Memory B cell (primary cell): ENCODE measurements at places on chromosomes 3 and 15.

GRCh38 chr3:57048052-57048671 lies 12.3 kb upstream of the SPATA12 start:
- DNase-seq: no peak

DNA sequence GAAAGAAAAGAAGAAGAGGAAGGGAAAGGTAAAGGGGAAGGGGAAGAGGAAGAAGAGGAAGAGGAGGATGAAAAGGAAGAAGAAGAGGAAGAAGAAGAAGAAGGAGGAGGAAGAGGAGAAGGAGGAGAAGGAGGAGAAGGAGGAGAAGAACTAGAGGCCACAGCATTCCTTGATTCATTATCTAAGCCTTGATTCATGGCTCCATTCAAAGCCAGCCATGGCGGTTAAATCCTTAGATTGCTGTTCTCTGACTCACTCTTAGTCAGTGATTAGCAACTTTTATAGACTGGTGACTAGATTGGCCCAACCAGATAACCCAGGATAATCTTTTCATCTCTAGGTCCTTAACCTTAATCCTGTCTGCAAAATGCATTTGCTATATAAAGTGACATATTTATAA lies 47.6 kb downstream of the OSTN start:
- DNase-seq: no peak

- DNase-seq: no peak
Measured at GRCh38 chr3:147903026-147903425, 493.9 kb downstream of the ZIC1 start.

- DNase-seq: no peak
Measured at GRCh38 chr3:112319516-112320276, 13.3 kb upstream of the CD200 start.

- no peak for DNase-seq
Measured at GRCh38 chr15:34203936-34204335, 6.0 kb downstream of the KATNBL1 start.

DNA sequence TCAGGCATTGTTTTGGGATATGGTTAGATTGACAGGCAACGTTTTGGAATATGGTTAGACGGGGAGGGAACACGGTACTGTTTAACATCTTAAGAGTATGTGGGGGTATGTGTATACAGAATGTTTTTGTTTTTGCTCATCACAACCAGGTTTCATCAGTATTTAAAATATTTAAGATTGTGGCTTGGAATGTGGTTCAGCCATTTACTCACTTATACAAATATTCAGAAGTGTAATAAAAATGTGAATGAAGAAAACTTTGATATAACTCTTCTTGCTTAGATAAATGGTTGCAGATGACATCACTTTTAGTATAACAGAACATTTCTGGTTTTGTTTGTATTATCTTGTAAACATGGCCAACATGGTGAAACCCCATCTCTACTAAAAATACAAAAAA lies 3.9 kb upstream of the PAK2 start:
- DNase-seq: no peak

- DNase-seq: no peak
Measured at GRCh38 chr3:176799675-176800074, 397.6 kb downstream of the TBL1XR1 start.

GRCh38 chr3:114660808-114661207 lies 367.0 kb downstream of the TIGIT start:
- DNase-seq: no peak

DNA sequence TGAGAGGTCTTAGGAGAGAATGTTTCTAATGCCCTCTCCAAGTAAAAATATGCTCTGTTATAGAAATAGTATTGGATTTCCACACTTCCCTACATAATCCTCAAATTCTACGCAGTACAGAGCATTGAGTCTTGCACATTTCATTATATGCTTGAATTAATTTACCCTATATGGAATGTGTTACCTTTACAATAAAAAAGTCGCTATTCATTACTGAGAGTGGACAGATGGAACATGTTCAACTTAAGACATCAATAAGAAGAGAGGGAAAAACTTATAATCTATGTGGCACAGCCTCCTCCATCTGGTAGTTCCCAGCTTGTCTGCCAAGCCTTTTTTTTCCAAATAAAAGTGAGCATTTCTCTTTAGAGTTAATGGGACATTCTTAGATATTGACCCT lies 417.9 kb downstream of the MECOM start:
- no peak for DNase-seq

GRCh38 chr3:101495552-101495951 lies 17.5 kb downstream of the SENP7 start:
- DNase-seq: no peak

- peak; percentile 17 for DNase-seq
Measured at GRCh38 chr15:76056931-76057330, 2.9 kb upstream of the TMEM266 start.

GRCh38 chr15:80769829-80770705 lies 9.1 kb upstream of the CEMIP start:
- DNase-seq: no peak

GRCh38 chr3:88005066-88005465 lies 53.7 kb downstream of the CGGBP1 start:
- peak; percentile 29 for DNase-seq

GRCh38 chr15:76135516-76135915 lies 75.7 kb downstream of the TMEM266 start:
- no peak for DNase-seq

DNA sequence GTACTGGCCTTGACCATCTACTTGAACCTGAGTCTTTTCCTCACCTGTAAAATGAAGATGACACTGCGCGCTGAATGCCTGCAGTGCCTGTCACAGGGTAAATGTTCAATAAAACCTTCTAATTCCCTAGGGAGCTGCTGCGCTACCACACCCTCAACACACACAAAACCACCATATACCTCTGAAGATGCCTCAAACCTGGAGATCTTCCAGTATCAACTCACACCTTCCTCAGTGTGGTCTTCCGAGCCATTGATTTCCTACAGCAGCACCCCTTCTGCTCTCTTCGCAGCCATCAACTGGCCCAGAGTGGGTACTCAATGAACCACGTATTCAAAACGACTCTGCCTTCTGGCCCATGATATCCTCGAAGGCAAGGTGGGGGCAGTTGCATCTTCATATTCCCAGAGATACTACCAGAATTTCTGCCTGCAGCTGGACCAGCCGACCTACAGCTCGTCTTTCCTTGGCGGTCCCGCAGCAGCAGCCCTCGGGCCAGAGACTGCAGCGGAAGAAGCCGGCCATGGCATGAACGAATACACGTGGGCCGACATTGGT lies 695 bp downstream of the RPL32 start:
- peak; percentile 38 for DNase-seq

DNA sequence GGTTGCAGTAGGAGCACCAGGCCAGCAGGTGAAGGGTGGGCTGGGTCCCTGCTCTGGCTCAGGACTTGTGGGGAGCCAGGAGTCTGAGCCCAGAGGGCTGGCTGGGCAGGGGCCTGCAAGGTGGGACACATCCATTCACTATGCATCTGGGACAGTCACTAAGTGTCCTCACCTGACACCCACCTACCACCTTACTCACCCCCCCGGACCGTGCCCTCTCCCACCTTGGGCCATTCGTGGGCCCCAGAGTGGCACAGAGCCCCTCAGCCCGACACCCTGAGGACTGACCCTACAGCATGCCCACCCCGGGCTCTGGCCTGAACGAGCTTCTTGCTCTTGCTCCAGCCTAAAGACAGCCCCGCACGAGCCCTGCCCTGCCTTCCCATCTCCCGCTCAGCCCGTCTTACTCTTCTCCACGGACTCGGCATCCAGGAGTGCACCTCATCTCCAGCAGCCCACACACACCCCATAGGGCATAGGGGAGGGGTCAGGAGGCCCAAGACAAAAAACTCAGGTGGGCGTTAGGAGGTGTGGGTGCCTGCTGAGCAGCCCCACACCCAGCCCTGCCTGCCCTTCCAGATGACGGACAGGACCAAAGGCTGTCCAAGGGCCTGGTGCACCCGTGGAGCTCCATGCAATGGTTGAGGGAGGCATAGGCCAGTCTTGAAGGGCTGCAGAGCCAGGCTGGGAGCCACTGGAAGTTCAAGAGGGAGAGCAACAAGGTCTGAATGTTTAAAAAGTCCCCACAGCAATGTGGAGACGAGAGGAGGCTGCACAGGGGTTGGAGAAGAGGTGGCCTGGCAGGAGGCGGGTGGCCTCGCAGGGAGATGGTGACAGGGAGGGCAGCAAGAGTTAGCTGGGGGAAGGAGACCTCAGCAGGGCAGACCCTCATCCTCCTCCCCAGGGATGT lies 27.0 kb downstream of the PTH1R start:
- DNase-seq: no peak
